Stimulated activated CD4-positive, alpha-beta T cell treated with anti-CD3 and anti-CD28 coated beads, Interleukin-15, amount 100 ng/mL, for 24 hours (primary cell): ENCODE measurements at places on chromosomes 6 and 20.
A peak's percentile ranks its signal among the peaks of the same experiment; 100 is the strongest.

DNA sequence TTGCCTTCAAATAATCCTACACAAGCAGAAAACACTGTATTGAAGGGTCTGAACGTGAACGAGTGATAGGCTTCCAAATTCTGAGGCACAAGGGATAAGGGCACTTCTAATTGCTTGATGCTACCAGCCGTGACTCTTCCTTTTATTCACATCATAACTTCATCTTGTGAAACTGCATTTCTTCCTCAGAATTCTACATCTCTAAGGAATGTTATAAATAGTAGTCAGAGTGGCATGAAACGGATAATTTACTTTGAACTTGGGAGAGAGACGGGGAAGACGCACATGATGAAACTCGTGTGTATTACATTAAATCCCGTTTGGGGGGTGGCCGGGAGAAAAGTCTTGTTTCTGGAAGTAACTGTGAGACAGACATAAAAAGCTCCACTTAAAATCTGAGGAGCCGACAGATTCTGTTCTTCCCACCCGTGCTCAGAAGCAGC lies 754 bp downstream of the HDDC2 start:
- no peak for DNase-seq

GRCh38 chr6:164478426-164478825 lies 831.0 kb downstream of the C6orf118 start:
- no peak for DNase-seq

GRCh38 chr6:98241630-98242029 lies 592.7 kb upstream of the POU3F2 start:
- DNase-seq, result no peak

DNA sequence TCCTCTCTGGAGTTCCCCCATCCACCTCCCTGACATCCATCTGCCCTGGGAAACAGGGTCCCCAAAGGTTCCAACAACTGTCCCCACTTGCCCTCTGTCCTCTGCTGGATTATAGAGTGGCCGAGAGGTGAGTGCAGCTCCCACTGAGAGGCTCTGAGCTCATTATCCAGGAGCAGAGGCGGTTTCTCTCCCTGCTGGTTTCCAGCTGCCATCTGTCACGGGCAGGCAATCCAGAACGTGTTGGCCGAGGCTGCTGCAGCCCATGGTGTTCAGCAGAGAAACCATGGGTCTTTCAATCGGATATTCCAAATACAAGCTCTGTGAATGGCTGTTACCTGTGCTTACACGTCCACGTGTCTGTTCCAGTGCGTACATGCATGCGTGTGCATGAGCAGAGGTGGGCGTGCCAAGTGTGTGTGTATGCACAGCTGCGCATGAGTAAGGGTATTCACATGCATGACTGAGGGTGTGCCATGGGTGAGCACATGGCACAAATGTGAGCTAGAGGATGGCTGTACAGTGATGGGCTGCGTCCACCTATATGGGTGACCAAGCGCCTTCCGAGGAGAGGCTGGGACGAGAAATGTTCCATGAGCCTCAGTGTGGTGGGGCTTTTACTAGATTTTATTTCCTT lies 183.7 kb upstream of the PMEPA1 start:
- no peak for DNase-seq

DNA sequence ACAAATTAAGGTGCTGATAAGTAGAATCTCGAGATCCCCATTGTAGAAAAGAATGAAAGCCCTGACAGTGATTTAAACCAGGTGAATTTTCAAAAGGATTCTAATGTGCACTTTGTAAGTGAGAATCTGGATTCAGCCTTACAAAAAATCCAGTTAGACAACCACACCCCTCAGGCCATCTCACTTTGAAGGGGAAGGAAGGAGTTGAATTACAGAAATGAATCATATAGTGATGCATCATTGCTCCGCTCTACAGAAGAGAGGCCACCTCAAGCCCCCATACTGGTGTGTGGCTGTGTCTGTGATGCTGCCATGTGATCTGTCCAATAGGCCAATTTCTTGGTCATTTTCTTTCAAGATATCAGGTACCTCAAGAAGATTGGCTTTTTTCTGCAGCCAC lies 85.5 kb upstream of the NT5E start:
- peak; percentile 8 for DNase-seq

DNA sequence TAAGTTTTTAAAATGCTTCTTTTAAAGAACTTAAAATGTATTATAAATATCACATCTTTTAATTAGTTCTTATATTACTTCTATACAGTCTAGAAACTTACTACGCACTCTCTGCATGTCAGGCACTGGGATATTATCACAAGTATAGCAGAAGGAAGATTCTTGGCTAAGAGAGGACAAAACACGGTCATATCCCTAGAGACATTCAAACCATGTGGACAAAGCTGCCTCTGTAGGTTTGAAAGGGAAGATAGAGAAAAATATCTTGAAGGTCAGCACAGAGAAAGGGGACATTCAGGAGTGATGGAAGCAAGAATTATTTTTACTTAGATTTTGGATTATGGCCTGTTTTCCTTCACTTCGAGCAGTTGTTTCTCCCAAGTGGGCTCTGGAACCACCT lies 64.1 kb downstream of the LRRC1 start:
- no peak for DNase-seq

DNA sequence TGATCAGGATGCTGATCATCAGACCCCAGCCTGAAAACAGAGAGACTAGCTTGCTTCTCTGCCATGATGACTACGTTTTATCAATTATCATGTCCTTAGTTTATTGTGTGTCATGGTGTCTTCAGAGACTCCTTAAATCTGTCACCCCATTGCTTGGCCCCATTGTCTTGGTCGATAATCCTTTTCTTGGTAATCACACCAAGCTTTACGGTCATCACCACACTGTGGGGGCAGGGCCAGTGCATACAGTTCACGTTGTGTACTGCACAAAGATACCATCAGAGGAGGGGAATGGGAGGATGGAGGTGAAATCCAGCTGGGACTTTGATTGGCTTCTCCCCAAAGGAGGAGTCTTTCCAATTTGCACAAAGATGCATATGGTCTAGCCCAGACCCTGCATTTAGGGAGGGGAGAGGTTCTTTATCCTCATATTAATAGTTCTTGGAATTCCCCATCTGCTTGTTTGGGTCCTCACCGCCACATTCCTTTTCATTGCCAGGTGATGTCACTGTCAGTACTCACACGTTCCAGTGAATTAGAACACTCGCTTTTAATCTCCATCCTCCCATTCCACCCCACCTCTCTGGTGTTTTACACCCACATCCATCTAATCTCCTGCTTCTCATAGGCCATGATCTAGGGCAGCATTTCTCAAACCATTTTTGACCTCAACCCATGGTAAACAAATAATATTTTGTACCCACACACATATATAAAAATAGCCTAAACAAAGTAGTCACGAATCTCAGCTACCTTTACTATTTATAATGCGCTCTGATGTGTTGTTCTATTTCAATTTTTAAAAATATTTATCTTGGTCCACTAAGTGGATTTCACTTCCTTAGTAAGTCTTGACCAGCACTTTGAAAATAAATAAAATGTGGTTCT lies 5.7 kb downstream of the ETV7 start:
- no peak for DNase-seq

DNA sequence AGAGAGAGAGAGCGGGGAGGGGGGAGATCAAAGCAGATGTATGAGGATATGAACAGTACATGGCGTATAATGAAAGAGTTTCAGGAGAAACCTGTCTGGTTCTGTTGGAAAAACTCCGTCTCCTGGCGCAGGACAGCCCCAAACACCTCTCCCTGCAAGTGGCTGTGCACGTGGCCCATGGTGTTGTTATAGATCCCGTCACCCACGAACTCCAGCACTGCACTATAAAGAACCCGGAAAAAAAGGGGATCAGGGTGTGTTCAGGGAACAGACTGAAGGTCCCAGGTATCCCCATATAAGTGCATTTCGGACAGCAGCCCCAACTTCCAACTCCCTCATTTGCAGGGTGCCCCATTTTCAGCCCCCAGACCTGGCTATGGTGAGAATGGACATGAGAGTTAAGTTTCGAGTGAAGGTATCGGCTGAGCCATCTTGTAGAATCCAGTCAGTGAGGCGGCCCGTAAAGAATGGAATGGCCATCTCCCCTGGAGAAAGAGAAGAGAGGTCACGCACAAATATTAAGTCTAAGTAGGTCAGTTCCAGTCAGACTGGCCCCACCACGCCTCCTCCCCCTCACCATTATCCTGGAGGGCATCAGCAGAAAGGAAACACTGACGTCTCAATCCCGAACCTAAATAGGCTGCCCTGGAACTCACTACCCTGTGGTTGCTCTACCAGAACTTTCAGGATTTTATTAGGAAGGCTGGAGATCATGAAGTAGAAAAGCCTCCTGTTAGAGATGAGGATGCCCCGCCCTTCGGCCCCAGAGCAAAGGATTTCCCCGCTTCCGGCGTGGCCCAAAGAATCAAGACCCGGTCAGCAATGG lies 1.3 kb downstream of the TAP1 start:
- DNase-seq, result peak; percentile 59

DNA sequence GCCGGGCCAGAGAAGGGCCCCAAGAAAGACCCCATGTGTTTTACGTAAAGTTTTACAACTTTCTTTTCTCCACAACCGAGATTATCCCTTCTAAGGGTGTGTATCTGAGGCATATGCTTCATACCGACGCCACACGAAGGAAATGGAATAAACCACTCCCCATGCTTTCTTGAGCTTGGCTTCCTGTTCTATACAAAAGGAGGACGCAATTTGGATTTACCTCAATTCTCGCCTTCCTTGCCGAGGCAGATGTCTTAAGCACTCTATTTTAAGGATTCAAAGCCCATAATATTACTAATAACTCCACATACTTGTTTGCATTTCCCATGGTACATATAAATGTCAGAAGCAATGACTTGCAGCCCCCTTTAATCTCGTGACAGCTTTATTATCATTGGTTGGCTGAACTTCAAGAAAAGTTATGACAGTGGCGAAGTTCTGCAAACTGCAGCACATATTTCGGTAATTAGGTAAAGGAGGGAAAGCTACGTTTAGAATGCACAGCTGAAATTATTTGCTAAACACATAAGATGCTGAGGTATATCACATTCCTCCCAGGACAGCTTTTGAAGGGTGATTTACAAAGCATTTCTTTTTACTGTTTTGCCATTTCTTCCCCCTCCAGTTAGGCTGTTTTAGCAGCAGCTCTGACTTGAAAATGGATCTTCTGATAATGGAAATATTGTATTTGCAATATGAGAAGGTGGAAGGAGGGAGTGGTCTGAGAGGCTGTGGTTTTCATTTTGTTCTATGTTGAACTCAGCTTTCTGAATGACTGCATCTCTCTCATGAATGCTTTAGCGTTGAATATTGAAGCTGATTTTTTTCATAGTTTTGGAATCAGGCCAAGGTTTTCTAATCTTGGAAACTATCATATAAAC lies 330.5 kb downstream of the EPHA7 start:
- DNase-seq, result no peak

DNA sequence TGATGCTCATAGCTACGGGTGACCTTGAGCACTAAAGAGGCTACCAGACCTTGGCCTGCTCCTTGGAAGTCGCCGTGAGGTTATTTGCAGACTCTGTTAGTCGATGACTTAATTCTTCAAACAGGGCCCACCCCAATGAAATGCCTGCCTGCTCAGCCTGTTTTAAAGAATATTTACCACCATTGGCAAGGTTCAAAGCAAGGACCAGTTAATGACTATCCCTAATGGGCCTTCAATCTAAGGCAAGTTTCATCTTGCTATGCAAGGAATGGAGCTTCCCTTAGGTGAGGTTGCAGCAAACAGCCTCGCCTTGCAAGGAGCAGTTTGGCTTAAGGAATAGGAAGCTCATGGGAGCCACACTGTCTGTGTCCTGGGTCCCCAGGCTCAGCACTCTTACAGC lies 22.9 kb upstream of the SPO11 start:
- DNase-seq, result no peak

GRCh38 chr20:5863040-5863833 lies 87.1 kb downstream of the TRMT6 start:
- DNase-seq, result no peak

GRCh38 chr6:136521911-136522310 lies 28.3 kb downstream of the MAP7 start:
- DNase-seq, result no peak

DNA sequence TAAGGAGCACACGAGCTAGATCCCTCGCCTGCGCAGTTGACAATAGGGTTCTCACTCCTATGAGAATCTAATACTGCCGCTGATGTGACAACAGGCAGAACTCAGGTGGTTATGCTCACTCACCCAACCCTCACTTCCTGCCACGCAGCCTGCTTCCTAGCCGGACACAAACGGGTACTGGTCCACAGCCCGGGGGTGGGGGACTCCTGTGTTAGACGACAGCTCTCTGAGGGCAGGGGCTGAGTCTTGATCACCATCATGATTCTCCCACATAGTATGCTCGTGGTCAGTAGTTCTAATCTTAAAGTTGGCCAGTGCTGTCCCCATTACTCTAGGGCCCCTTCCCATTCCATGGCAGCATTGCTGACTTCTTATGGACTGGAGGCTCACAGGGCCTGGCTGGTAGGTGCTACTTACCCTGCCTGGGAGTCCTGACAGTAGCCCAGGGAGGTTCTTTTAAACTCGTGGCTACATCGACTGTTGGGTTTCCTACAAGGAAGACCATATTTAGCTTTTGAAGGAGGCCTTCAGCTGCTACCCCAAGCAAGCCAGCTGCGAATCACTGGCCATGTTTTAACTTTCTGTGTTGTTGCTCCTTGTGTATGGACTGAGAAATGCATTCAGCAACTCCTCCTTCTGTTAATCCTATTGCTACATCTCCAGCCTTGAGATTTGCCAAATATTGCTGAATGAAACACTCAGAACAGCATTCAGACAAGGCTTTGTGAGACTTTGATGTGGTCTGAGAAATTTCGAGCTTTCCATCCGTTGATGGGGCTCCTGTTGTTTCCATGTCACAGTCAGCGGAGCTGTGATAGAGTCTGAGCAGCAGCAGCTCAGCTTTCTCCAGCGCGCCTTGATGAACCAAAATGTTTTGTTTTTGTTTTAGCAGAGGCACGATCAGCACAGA lies 300.3 kb downstream of the NRN1 start:
- peak; percentile 24 for DNase-seq

DNA sequence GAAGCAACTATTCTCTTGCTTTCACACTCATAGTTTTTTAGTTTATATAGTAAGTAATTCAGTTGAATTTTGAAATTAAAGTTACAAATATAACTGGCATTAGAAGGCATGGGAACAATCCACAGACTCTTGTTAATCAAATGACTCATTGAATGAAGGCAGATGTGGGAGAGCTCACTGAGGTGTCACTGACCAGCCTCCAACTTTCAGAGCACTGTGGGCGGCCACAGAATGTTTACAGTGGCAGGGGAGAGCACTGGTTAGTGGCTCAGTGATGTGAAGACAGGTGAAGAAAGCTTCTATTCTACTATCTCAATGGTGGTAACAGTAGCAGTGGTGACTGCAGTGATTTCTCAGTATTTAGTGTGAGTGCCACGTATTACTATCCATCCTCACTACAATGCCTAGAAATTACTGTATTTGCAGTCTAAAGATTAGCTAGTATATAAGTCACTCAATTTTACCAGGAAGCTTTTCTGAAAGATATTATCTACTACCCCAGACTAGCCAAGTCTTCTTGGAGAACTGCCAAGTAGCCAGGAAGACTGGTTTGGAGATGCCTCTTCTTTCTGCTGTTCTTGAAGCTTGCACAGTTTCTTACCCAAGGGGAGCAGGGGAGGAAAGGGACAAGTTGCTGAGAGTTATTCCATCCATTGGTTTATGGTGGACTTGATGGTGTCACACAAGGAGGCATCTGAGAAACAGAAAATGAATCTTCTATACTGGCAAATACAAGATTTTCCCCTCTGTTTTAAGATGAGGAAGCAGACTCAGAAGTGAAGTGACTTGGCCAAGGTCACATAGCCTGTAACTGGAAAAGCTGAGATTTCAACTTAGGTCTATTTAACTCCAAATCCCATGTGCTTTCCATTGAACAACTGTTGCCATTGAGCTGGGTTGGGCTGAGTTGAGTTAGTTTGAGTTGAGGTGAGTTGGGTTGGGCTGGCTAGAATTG lies 231.2 kb downstream of the ANKRD60 start:
- no peak for DNase-seq
